Fibroblast of skin of left quadriceps (primary cell): ENCODE measurements at places on chromosomes 7 and 10.

DNA sequence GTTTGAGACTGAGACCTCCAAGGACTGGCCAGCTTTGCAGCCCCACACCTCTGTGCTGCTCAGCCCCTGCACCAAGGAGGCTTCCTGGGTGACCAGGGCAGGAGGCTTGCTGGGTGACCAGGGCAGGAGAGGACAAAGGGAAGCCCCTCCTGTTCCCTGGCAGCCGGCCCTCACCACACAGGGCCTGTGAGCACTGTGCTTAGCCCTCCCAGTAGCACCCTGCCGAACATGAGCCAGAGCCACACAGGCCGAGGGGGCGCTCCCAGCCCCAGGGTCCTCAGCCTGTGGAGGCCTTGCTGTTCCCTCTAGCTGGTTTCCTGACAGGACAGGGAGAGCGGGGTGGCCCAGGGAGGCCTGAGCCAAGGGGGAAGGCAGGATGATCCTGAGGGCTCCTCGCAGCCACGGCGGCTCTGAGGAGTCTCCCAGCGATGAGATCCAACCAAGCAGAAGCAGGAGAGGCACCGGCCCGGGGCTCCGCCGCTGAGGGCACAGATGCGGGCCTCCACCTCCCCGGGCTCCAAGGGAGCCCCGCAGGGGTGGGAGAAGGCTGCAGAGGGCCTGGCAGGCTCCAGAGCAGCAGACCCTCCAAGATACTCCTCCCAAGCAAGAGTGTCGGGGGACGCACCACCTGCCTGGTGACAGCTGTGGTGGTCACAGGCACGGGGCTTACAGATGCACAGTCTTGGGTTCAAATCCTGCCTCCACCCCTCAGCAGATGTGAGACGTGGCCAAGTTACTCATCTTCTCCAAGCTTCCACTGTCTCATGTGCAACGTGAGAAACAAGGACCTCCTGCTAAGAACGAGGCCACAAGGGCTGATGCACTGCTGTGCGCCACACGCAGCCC, 22.5 kb downstream of the WDR86 start:
- DNase-seq = no peak

GRCh38 chr10:79241990-79242619, 105.2 kb upstream of the PPIF start:
- no peak for DNase-seq

DNA sequence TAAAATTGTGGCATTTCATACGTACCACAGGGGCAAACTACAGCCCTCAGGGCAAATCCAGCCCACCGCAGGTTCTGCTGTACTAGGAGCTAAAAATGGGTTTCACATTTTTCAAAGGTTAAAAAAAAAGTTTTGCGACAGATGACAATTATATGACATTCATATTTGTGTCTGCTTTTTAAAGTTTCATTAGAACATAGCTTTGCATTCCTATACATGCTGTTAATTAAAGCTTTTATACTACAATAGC, 758 bp upstream of the PNPLA8 start:
- DNase-seq = no peak

DNA sequence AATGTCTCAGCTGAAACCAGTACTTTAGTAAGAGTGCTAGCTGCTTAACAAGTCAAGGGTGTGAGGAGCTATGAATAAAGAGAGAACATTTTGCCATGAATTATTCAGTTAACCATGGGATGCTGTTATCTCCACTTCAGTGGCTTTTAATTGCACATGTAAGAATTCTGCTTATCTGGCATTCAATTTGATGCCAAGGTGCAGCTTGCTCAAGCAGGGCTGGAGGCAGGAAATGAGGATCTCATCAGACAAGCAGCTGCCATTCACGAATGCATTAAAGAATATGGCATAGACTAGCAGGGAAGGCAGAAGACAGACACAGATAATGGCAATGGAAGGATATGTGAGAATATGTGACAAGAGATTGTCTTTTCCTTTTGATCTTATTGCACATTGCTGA, 697.8 kb downstream of the NRG3 start:
- no peak for DNase-seq

GRCh38 chr7:156897673-156898072, 4.7 kb upstream of the LMBR1 start:
- DNase-seq = no peak

- no peak for DNase-seq
Measured at GRCh38 chr7:31919678-31920369, 150.4 kb downstream of the PDE1C start.

- no peak for DNase-seq
Measured at GRCh38 chr7:138661069-138661635, 40.0 kb downstream of the SVOPL start.
